Smooth muscle cell of bladder (primary cell): ENCODE measurements at places on chromosomes 2 and 18. TPM values are rescaled to one million over a fixed set of nuclear protein-coding genes. Genes with fewer than 3 reads are reported as not detected.

Gene SGO2
- total RNA-seq: 2.1 TPM in 2 replicates

Gene GKN2
- not detected in 2 replicates for total RNA-seq

Gene ANKRD30B
- total RNA-seq: under 0.01 and 0.09 TPM in 2 replicates

Gene UGT1A10
- total RNA-seq: 0.43 and 0.83 TPM in 2 replicates

Gene NXPH2
- 0.14 TPM in 1 of 2 replicates, not detected in the other for total RNA-seq

Gene MGAT5
- 20.5 and 39.5 TPM in 2 replicates for total RNA-seq

Gene DOK6
- 7.3 and 12.3 TPM in 2 replicates for total RNA-seq

Gene GALNT13
- 17.2 and 40.3 TPM in 2 replicates for total RNA-seq

Gene MBOAT2
- 38.8 and 39.4 TPM in 2 replicates for total RNA-seq
